ENCODE measurements at places on chromosomes 1 and 21.

DNA sequence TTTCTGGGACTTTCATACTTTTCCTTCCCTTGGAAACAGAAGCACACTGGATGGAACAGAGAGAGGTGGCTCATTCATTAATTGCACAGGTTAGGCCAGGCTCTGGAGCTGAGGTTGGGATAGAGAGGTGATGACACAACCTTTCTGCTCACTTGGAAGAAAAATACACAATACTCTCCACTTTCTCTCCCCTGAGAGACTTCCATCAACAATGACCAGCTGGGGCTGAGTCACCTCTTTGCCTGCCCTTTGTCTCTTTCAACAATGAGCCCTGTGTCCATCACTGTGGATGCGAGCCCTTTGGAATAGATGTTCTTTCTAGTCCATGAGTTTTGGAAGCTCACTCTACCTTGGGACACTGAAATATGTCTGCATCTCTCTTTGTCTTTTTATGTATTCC lies 43.1 kb downstream of the ATP2B4 start:
- DNase-seq, result no peak

DNA sequence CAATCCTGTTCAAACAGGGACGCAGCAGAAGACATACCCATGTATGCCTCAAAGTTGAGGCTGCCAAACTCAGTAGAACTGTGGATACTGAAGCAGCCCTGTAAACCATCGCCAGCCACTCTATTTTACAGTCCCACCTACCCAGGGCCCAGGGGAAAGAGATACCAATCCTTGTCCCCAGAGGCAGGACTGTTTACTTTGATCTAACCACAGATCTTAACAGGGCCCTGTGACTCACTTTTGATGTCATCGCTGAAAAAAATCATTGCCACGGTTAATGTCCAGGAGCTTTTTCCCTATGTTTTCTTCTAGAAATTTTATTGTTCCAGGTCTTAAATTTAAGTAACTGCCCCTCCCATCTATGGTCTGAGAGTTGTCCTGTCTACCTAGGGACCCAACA lies 538.4 kb upstream of the NCAM2 start:
- no peak for DNase-seq

GRCh38 chr1:116895073-116895472 lies 14.6 kb upstream of the PTGFRN start:
- DNase-seq, result no peak

DNA sequence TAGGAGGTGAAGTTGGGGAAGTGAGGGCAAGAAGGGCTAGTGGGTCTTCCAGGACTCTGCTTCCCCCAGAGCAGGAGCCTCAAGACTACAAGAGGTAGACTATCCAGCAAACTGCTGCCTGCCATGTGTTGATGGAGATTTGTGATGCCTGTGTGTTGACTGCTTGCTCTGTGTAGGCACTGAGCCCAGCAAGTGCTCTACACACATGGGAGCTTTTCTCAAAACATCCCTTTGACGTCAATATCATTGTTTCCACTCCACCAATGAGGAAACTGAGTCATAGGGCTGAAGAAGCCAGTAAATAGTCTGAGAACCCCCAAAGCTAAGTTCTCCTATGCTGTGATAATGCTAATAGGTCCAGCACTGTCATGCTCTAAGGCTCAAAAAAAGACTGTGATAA lies 207.2 kb upstream of the NFIA start:
- DNase-seq, result no peak

DNA sequence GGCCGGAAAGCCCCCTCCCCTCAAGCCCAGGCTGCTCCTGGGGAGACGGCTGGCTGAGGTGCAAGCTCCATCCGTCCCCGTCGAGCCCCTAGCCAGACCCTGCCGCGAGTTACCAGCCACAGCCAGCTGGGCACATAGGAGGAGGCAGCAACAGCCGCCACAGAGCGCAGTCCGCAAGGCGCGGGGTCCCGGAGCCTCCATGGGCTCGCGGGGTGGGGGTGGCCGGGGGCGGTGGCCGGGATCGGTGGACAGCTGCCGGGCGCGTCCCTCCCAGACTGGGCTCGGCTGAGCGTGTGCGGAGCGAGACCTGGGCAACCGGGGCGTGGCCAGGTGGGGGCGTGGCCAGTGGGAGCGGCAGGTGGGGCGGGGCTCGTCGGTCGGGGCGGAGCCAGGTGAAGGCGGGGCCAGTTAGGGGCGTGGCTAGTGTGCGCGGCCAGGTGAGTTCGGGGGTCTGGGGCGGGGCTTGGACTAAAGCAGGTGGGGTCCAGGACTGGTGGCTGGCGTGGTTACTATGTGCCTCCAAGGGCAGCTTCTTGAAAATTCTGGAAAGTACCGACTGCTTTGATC lies at the start of gene CD164L2:
Gene CD164L2, minus strand, starts transcription at position 295 of the 567 bp plus-strand sequence. Its CDS starts 94 bp downstream, at position 201.
- peak; percentile 93 for DNase-seq

- no peak for DNase-seq
Observed at GRCh38 chr1:248194117-248194516, 2.9 kb upstream of the OR2M3 start.

DNA sequence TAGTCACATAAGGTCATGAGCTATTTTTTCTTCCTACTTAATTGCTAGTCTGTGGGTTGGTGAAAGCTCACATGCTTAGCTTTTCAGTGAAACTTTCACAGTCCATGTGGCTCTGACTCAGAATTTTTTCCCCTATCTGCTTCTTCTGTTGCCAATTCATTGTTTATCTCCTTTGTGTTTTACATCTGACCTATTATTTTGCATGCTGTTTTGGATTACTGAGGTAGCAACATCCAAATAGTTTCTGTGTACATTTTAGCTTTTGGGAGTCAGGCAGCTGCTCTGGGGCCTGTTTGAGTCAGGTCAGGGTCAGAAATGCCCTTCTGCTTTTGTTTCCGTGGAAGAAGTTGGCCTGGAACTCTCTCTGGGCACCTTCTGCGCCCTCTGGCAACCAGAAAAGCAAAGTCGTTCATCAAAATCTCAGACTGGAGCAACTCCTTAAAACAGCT lies 40.0 kb downstream of the ROR1 start:
- no peak for DNase-seq

- DNase-seq, result no peak
Observed at GRCh38 chr21:37455504-37455911, 88.9 kb downstream of the DYRK1A start.

- no peak for DNase-seq
Observed at GRCh38 chr1:31872658-31873636, 57.1 kb upstream of the SPOCD1 start.

DNA sequence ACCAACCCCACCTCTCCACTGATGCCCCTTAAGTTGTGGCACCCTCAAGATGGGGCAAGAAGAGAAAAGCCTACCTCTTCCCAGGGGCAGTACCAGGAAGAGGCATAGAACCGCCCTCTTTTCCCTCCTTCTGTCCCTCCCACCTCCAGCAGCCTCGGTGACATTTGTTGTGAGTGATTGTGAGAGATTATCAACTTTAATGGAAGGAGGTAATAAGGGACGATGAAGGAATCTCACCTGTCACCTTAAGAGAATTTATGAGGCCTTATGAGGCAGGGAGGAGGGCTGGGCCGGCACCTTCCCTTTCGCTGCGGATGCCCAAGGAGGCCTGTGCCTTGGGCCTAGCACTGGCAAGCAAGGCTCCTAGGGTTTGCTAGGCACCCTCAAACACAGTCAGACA lies 1.4 kb upstream of the ADGRB2 start:
- no peak for DNase-seq

- no peak for DNase-seq
Observed at GRCh38 chr1:183079712-183080388, 56.6 kb downstream of the LAMC1 start.

GRCh38 chr1:87523466-87523865 lies 194.8 kb downstream of the LMO4 start:
- DNase-seq, result no peak

GRCh38 chr1:58781541-58782177 lies 2.2 kb downstream of the JUN start:
- DNase-seq, result peak; percentile 38

DNA sequence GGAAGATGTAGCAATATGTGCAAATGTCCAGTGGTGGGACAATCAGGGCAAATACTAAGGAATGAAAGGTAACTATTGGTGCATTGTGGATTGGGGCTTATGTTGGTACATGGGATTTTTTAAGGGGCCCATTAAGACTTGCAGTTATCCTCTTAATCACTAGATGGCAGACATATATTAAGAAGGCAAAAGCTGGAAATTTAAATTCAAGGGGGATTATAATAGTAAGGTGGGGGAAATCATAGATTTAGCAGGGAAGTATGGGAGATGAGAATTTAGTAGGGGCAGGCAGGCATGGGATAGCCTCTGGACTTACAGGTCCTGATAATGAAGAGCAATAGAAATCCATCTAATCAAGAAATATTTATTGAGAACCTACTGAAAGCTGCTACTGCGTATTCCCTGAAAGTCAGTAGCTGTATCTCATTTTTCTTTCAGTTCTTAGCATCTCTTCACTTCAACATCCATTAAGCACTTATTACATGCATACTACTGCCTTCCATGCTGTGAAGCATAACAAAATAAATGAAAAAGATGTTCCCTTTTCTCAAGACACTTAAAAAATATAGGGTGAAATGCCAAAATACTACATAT lies 251.8 kb downstream of the CRB1 start:
- no peak for DNase-seq

DNA sequence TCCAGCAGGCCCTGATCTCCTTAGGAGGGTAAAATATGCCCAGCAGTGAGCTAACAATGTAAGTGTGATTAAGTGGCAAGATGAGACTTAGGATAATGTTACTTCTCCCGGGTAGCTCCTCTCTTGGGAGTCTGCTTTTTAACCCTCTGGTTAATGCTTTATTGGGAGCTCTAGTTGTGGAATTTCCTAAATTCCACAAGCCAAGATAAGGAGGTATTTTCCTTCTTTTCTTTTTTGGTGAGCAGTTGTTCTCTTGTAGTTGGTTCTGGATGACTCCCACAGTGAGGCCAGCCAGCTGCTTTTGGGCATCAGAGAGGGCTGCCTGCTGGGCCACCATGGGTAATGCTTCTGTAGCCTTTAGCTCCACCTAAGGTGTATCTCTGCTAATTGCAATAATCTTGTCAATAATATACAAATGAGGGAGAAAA lies 19.3 kb downstream of the C1orf52 start:
- DNase-seq, result peak; percentile 56

GRCh38 chr21:45932922-45933502 lies 48.6 kb upstream of the COL6A1 start:
- DNase-seq, result no peak

DNA sequence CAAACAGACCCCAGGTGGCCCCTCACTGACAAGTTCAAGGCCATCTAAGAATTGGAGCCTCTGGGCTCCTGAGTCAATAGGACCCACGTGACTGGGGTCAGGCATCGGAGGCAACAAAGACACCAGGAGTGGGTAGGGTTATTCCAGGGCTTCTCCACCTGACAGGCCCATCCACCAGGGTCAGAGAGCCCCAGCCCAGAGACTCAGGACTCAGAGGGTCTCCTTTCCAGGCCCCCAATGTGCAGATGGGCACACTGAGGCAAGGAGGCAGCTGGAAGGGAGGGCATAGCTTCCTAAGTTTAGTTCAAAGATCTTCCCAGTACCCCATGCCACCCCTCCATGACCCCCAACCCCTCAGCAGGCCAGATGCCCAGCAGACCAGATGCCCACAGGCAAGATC lies 388.6 kb downstream of the MATN1 start:
- no peak for DNase-seq

- no peak for DNase-seq
Observed at GRCh38 chr1:232553809-232554208, 76.1 kb downstream of the SIPA1L2 start.

GRCh38 chr1:10620776-10621175 lies 146.0 kb downstream of the PEX14 start:
- no peak for DNase-seq

DNA sequence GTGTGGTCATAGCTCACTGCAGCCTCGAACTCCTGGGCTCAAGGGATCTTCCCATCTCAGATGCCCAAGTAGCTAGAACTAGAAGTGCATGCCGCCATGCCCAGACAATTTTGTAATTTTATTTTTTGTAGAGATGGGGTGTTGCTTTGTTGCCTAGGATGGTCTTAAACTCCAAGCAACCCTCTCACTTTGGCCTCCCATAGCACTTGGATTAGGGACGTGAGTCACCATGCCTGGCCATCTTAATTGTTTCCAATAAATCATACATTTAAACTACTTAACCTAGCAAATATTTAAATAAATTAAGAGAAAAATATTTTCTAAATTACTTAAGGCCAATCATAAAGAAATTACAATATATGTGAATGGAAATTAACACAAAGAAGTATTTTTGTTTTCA lies 35.1 kb upstream of the ADGRL4 start:
- no peak for DNase-seq

DNA sequence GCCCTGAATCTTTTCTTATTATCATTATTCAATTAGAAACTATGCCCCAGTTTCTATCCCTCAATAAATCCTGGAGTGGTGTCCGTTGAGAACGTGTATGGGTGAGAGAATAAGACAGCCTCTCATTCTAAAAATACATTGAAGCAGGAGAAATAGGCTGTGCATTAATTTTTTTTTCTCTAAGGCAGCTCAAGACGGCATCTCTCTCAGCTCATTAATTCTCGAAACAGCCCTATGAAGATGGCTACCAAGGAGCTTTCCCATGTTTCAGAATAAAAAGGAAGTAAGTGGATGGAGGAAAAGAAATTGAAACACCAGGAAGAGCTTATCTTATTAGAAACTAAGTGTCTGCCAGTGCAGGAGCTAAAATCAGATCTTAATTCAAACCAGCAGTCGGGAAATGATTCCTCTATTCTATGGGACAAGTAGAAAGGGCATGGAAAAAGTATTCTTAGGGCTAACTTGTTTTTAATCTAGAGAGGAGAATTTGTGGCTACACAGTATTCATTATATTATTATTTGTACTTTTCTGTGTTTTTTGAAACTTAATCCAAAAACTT lies 347.1 kb upstream of the PLD5 start:
- DNase-seq, result no peak

GRCh38 chr21:25425156-25425555 lies 182.1 kb downstream of the MRPL39 start:
- DNase-seq, result no peak

GRCh38 chr1:26418865-26419349 lies 8.3 kb downstream of the LIN28A start:
- peak; percentile 95 for DNase-seq

DNA sequence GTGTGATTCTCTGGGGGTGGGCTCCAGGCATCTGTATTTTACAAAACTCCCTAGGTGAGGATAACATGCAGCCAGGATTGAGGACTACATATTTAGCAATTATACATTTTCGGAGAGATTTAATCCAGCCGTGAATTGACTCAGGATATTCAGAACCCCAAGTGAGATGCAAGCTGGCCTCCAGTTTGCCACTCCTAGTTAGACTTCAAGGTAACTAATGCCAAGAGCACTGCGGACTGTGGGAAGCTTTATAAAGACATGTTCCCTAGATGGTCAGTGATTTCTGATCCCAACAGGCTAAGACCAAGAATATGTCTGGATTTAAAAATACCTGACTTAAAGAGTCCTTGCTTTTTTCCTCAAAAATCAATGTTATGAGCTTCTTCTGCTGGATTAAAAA lies 308.5 kb downstream of the NTNG1 start:
- DNase-seq, result no peak

GRCh38 chr1:52268372-52268771 lies 97.6 kb downstream of the CC2D1B start:
- peak; percentile 29 for DNase-seq

GRCh38 chr1:182270731-182271130 lies 120.9 kb downstream of the GLUL start:
- no peak for DNase-seq

- no peak for DNase-seq
Observed at GRCh38 chr1:198030682-198031081, 113.5 kb downstream of the LHX9 start.

GRCh38 chr1:51792864-51793263 lies 85.7 kb downstream of the NRDC start:
- no peak for DNase-seq

GRCh38 chr1:25672763-25673409 lies 56.3 kb downstream of the MAN1C1 start:
- DNase-seq, result no peak

- DNase-seq, result no peak
Observed at GRCh38 chr1:3771108-3772026, 1.2 kb upstream of the SMIM1 start.

GRCh38 chr1:231750296-231750695 lies 123.7 kb downstream of the DISC1 start:
- no peak for DNase-seq
